ENCODE measurements at places on chromosomes 5 and 9. TPM values are rescaled to one million over a fixed set of nuclear protein-coding genes. Genes with fewer than 3 reads are reported as not detected.

NXNL2 gene
- total RNA-seq: 0.23 TPM

ARSI gene
- total RNA-seq: 12.7 TPM

TMEFF1 gene
- total RNA-seq: 0.62 TPM

WDR38 gene
- total RNA-seq: not detected

OBP2A gene
- total RNA-seq: not detected

FGD3 gene
- 0.16 TPM for total RNA-seq

NTRK2 gene
- 0.16 TPM for total RNA-seq

PCDH12 gene
- 0.04 TPM for total RNA-seq

PCDHA9 gene
- not detected for total RNA-seq

PCDHB8 gene
- total RNA-seq: not detected
